Osteocyte (in vitro differentiated cells): ENCODE measurements at places on chromosomes 6 and 20.

- DNase-seq = no peak
Measured at GRCh38 chr6:163772701-163773100, 358.2 kb downstream of the QKI start.

GRCh38 chr20:63225082-63225454 lies 9.1 kb upstream of the YTHDF1 start:
- no peak for DNase-seq

- DNase-seq = no peak
Measured at GRCh38 chr6:125222531-125223455, 69.2 kb downstream of the TPD52L1 start.

GRCh38 chr6:144561455-144562043 lies 276.4 kb downstream of the UTRN start:
- DNase-seq = no peak

DNA sequence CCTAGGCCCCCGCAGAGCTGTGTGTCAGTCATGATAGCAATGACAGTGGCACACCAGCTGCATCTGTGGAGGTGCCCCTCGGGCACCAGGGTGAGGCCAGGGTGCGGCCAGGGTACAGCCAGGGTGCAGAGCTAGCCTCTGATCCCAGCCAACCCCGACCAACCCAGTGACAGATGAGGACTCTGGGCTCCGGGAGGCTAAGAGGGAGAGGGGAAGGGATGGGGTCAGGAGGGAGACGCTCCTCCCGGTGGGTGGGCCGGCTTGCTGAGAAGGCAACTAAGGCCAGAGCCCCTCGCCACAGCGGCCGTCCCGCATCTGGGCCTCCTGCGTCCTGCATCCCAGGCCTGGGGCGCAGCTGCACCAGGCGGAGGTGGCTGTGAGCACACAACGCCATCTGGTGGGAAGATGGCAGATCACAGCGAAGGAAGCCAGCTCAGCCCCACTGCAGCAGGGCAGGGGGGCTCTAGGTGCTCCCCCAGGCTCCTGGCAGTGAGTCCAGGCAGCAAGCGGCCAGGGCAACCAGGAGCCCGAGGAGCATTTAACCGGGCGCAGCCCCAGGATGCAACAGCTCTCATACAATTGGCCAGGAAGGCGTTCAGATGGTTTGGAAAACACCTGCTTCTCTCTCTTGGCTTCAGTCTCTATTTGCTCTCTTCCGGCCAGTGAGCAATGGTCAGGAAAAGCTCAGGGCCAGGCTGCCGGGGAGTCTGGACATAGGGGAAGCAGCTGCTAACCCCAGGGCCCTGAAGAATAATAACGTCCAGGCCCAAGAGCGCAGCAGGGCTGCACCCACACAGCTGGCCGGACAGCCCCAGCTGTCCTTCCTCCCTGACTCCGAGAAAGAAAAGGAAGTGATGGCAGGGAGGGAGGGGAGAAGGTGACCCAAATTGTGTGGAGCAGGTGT lies 169.4 kb downstream of the TAF4 start:
- no peak for DNase-seq

- peak; percentile 13 for DNase-seq
Measured at GRCh38 chr20:60007464-60007863, 49.2 kb downstream of the CDH26 start.

GRCh38 chr6:2412731-2413130 lies 167.3 kb upstream of the GMDS start:
- DNase-seq = peak; percentile 5

DNA sequence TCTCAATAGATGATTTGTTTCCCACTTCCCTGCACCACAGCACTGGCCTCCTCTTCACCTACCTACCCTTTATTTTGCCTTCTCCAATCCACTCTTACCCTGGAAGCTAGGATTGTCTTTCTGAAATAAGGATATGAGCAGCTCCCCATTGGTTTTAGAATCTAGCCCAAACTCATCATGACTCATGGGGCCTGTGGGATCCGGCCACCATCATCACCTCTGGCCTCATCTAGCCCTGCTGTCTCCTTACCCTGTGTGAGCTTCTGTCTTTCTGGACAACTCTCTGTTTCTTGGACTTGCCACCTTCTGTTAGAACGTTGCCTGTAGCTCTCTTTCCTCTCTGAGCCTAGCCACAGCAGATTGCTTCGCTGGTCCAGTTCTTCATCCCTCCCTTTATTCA lies 277.1 kb downstream of the PAX1 start:
- DNase-seq = no peak

DNA sequence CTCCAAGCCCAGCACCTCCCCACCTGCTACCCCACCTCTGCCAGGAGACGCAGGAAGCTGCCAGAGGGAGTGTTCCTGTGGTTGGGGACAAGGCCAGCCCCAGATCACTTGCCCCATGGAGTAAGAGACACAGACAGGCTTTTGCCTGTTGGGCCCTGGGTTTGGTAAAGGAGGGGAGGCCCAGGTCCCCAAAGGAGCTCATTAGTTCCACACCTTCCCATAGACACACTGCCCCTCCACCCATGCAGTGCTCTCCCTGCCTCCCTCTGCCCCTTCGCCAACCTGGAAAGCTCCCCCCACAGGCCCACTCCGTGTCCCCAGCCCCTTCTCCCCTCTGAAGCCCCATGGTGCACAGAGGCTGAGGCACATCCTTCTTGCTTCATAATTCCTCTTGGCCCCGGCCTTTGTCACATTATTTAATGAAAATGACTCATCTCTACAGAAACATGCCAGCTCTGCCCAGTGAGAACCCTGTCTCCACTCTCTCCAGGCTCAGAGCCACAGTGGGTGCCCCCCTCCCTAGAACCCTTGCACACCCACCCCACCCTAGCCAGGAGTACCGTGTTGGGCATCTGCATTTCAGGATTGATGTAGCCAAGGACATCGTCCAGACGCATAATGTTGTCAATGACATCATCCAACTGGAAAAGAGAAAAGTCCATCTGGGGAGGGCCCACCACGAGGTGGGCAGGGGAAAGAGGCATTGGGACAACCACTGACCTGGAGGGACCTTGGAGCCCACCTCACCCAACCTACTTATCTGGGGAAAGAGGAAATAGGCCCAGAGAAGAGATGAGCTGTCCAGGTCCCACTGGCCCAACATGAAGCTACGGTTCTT lies 46.0 kb downstream of the TFEB start:
- DNase-seq = no peak

GRCh38 chr6:97449444-97449966 lies 166.5 kb upstream of the MMS22L start:
- DNase-seq = no peak
